SK-N-SH (cell line): ENCODE measurements at places on chromosomes 7 and 10.

- DNase-seq, result no peak
These were observed 39.0 kb downstream of the TAF3 start for GRCh38 chr10:7857262-7857661.

- no peak for DNase-seq
These were observed 463.6 kb downstream of the PLXNA4 start for GRCh38 chr7:132112657-132113056.

GRCh38 chr7:46349490-46349889, 428.4 kb upstream of the IGFBP3 start:
- DNase-seq, result no peak

GRCh38 chr10:113618338-113618737, 45.5 kb downstream of the NRAP start:
- no peak for DNase-seq

DNA sequence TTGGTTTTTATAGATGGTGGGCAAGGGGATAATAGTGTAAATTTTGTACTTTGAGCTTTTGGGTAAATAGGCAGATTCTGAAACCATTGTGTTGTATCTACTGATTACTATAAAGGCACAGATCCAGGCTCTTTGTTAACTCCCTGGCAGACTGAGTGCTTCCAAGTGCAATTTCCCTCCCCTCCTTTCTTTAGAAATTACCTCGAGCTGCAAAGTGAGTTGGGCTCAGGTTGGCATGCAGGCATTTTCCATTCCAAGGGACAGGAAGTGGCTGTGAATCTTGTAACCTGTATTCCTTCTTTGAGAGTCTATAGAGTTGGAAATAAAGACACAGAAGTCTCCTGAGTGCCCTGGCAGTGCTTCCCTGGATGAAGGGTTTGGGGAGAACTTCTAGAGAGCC, 494.2 kb upstream of the GALNT17 start:
- no peak for DNase-seq

DNA sequence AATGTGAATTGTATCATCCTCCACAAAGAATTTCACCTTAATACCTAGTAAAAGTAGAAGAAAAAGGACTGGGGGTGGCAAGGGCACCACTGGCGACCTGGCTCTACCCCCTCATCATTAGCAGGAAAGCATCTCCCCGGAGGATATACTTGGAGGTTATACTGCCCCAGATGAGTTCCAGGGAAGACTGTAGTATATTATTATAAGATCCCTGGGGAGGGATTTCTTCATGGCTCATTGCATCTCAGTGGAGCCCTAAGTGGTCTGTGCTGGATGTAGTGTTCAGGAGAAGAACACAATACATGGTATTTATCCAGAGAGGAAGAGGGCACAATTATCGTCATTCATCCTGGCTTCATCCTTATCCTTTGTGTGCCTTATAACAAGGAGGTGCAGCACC, 14.2 kb upstream of the DYNC1I1 start:
- no peak for DNase-seq

DNA sequence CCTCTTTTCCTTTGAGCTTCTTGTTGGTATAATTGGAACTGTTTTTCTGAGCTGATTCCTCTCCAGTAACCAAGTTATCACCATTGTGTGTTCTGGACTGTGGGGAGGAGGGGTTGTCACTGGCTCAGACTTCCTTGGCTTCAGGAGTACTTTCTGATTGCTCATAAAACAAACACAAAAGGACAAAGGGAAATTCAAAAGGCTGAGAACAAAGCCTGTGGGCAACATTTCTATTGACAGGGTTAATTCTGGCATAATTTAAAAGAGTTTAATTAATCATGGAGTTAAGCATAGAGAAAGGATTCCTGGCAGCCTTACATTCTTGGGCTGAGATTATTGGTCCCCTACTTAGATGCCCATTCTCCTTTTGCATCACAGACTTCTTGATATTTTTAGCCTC, 222.9 kb upstream of the KMT2E start:
- no peak for DNase-seq

- DNase-seq, result peak; percentile 20
These were observed 168.8 kb downstream of the TMEM26 start for GRCh38 chr10:61284222-61284890.

- DNase-seq, result no peak
These were observed 72.6 kb downstream of the AP3M1 start for GRCh38 chr10:74078037-74078436.

DNA sequence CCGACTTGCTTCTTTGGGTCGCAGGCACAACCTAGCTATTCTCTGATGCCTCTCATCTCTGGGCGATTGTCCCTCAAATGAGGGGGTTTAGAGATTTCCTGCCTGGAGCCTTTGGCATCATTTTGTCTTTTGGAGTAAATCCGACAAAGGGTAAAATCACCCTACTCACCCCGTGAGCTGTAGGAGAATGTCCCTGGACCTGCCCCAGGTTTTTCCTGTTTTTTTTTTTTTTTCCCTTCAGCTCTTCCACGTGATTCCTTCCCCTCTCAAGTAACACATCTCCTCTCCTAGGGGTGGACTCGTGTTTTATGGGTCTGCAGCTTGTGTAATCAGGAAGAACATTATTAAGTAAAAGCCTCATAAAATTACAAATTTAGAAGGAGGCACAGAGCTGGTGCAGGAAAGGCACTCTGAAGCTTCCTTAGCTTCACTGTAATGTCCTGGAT, 128.4 kb upstream of the ZNF746 start:
- no peak for DNase-seq

DNA sequence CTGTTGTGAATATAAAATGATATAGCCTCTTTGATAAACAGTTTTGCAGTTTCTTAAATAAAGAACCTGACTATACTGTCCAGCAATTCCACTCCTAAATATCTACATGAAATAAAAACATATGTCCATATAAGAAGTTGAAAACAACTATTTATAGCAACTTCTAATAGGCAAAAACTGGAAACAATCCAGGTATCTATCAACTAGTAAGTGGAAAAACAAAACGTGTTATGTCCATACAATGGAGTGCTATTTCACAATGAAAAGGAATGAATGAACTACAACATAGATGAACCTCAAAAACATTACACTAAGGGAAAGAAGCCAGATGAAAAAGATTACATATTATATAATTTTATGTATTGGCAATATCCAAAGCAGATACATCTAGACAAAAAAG, 268.9 kb downstream of the CSTF2T start:
- DNase-seq, result no peak

- DNase-seq, result no peak
These were observed 131.3 kb downstream of the CTTNBP2 start for GRCh38 chr7:117741962-117742361.

DNA sequence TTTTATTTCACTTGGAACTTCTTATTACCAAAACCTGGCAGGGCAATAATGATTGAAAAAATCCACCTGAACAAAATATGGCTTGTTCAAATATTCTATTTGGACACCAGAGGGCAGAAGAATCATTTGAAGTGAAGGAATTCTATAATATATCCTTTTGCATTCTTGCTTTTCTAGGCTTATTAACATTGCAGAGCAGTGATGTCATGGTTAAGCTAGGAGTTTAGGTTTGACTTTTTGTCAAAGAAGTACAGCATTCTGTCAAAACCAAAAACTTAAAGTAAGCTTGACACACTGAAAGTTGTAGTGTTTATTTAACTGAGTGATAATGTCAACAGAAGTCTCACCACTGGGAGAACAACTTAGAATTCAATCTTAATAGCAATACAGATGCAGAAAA, 156.0 kb downstream of the SEMA3D start:
- DNase-seq, result peak; percentile 1

DNA sequence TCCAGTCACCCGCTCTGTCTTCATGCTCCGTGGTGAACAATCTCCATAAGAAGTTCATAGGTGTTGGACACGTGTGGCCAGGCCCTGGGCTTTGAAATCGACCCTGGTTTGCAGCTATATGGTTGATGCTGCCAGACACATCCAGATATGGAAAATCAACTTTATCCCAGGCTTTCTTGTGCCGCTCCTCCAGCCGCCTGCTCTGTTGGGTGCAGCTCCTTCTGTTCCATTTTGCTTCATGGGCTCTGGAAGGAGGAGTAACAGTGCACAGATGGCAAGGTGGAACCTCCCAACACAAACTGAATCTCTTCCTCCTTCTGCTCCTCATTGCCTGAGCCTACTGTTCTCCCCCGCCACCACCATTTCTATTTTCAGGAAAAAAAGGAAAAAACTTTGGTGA, 44.7 kb downstream of the THNSL1 start:
- no peak for DNase-seq

DNA sequence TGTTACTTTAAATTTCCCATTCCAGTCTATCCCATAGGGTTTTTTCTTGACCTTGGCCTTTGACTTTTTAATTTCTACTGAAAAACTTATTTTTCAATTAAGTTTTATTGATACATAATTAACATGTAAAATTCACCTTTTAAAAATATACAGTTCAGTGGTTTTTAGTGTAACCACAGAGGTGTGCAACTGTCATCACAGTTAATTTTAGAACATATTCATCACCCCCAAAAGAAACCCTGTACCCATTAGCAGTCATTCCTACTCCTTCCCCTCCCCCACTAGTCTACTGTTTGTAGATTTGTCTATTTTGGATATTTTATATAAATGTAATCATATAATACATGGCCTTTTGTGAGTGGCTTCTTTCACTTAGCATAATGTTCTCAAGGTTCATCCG, 96.5 kb upstream of the GJD4 start:
- DNase-seq, result no peak

GRCh38 chr7:67251986-67252558, 255.4 kb downstream of the TYW1 start:
- DNase-seq, result no peak

- no peak for DNase-seq
These were observed 702.5 kb upstream of the LRRN3 start for GRCh38 chr7:110388457-110388856.

- no peak for DNase-seq
These were observed 23.4 kb downstream of the IQCE start for GRCh38 chr7:2582006-2582735.

DNA sequence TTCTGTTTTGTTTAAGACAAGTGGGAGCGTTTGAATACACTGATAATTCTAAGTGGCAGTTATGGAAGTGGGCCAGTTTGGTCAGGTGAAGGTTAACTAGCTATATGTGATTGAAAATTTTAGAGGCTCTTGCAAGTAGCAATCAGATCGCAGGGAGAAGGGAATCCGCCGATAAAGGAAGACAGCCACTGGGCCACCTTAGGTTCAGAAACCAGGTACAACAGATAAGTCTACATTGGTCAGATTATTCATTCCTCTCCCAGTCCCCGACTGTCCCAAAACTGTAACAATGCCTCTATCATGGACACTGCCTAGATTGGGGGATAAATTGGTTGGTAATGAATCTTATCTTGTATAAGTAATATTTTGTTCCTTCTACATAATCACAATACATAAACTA, 8.9 kb downstream of the ANK3 start:
- DNase-seq, result no peak

GRCh38 chr7:78501064-78501463, 702.5 kb downstream of the PHTF2 start:
- DNase-seq, result no peak

DNA sequence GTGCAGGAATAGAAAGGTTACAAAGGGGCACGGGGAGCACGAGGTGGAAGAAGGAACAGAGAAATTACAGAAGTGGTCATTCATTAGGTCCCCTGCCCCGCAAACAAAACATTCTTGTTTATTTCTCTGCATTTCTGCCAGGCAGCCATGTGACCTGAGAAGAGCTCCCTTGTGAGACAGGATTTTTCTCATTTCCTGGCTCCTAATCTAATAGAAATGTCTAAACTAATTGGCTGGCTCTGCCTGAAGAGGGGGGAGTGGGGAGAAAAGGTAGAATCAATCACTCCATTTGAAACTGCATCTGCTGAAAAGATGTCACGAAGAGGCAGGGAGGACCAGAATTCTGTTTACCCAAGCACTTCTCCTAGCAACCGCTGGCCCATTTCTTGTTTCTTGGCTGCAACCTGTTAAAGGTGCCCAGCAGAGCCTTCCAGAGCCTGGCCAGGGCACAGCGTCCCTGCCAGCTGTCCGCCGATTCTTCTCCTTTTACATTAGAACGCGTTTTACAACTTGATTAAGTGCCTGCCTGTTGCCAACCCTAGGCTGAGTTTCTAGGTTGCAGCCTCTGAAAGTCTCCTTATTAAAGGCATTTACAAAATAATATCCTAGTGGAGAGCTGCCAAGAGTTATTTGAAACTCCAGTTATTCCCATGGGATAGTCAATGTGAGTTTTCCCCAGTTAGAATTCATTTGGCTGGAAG, 1227.6 kb downstream of the TYW1 start:
- DNase-seq, result peak; percentile 79

GRCh38 chr10:3347413-3348182, 175.0 kb upstream of the PITRM1 start:
- no peak for DNase-seq

DNA sequence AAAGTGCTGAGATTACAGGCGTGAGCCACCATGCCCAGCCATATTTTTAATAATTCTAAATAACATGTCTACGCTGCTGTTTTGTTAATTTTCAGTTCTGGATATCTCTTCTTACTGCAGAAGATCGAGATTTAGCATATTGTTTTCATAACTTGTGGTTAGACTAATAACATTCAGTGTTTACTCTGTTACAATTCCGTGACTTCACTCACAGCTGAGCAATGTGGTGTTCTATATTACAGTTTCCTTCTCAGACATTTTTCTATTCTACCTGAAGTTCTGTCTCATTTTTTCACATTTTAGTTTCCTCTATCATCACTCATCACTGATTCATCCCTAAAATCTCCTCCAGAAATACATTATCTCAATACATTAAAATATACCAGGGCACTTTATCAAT, 10.9 kb downstream of the RNF32 start:
- DNase-seq, result no peak
